ENCODE measurements at places on chromosomes 4 and X.
A peak's percentile ranks its signal among the peaks of the same experiment; 100 is the strongest.

DNA sequence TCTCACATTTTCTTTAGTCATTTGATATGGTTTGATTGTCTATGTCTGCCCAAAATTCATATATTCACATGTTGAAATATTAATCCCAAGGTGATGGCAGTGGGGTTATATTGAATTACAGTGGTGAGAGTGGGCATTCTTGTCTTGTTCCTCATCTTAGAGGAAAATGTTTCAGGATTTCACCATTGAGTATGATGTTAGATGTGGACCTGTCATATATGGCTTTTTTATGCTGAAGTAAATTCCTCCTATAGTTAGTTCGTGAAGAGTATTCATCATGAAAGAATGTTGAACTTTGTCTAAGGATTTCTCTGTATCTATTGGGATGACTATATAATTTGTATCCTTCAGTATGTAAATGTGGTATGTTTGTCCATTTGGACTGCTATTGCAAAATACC lies 512.3 kb upstream of the EPHA5 start:
- no peak for DNase-seq

DNA sequence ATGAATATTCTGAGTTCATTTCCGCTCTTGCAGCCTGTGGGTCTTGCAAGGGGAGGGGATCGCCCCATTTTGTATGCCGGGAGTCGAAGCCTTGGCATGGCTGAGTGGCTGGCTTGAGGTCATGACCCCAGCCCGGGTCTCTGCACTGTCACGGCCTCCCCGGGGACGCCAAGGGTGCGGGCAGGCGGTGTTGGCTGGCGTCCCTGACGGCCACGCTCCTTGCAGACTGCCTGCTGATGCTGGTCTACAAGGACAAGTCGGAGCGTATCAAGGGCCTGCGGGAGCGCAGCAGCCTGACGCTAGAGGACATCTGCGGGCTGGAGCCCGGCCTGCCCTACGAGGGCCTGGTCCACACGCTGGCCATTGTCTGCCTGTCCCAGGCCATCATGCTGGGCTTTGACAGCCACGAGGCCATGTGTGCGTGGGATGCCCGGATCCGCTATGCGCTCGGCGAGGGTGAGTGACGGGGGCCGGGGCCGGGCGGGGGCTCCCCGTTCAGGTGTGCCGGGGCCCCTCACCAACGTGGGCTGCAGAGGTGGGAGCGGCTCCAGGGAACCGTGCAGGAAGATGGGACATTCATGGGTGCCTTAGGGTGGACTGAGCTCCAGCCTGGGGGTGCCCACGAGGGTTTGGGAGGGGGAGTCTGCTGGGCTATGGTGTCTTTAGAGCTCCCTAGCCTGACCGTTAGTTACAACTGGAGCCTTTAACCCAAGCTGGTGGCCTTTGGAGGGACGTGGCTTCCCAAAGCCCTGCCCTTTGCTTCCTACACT lies 10.3 kb downstream of the DOK7 start:
- DNase-seq: no peak

- no peak for DNase-seq
Measured at GRCh38 chr4:4754641-4755040, 104.8 kb upstream of the MSX1 start.

- DNase-seq: no peak
Measured at GRCh38 chr4:94345266-94345665, 2.6 kb upstream of the HPGDS start.

DNA sequence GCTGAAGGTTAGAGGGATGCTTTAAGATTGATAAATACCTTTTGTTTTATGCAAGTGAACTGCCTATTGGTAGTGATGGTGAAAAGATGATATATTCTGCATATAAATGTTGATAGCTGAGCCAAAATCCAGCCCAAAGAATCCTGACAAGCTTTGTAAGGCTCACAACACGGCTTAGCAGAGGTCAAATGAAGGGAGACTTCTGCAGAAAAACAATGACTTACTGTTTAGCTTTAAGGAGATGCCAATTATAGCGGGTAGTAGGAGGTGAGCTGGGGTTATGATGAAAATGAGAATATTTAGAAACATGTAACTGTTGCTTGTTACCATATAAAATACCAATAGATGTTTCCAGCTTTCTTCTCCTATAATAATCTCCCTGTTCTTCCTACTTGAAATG lies 97.1 kb downstream of the AFF1 start:
- no peak for DNase-seq

GRCh38 chr4:153541456-153542096 lies 75.4 kb downstream of the TMEM131L start:
- DNase-seq: no peak

DNA sequence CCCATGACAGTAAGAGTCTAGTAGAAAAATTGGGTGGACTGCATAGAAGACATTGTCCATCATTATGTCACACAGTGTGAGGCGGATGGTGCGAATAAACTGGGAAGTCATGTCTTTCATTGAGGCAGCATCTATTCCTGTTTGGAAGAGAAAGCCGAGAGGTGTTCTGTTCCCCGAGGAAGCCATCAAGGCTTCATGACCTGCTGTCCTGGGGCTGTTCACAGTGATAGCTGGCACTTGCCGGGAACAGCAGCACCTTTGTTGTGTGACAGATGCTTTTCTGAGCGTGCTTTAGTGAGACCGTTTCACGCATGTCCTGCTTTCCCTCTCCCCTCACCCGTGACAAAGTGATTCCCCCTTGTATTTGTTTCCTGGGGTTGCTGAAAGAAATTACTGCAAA lies 20.3 kb downstream of the RGS12 start:
- DNase-seq: no peak

GRCh38 chr4:33802578-33802977 lies 2441.7 kb downstream of the ARAP2 start:
- no peak for DNase-seq

- DNase-seq: no peak
Measured at GRCh38 chr4:173014113-173014558, 154.5 kb upstream of the GALNT7 start.

- DNase-seq: no peak
Measured at GRCh38 chr4:163967263-163967662, 472.8 kb downstream of the TMA16 start.

DNA sequence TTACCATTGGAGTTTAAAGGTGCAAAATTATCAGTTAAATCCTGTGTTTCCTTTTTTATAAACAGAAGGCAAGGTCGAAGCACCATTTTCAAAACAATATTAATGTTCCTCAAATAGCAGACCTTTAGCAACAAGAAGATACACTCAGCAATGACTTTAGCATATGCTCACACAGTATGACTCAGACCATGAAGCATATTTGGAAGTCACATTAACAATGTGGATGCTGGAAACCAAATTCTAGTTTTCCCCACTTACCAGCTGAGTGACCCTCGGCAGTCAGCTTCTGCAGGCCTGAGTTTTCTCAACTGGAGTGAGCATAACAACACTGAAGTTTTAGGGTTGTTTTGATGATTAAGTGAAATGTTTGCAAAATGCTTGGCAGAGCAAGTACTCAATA lies 130.5 kb downstream of the ANK2 start:
- DNase-seq: no peak

- peak; percentile 36 for DNase-seq
Measured at GRCh38 chrX:150772150-150772970, 79.2 kb downstream of the MTMR1 start.

DNA sequence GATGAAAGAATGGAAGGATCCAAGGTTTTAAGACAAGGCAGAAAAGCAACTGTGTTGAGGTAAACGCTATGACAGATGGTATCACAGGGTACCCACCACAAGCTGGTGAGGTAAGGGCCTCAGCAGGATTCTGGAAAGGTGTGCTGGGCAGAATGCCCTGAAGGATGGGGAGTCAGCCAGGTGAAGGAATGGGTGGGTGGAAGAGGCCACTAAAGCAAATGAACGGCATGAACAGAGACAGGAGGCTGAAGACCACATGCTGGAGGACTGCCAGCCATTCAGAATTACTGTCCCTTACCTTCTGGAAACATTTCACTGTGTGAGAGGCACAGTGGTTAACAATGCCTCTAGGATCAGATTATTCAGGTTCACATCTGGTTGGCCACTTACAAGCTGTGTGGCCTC lies 23.6 kb downstream of the GPRIN3 start:
- DNase-seq: no peak
